ENCODE measurements at places on chromosomes 16 and 17.

DNA sequence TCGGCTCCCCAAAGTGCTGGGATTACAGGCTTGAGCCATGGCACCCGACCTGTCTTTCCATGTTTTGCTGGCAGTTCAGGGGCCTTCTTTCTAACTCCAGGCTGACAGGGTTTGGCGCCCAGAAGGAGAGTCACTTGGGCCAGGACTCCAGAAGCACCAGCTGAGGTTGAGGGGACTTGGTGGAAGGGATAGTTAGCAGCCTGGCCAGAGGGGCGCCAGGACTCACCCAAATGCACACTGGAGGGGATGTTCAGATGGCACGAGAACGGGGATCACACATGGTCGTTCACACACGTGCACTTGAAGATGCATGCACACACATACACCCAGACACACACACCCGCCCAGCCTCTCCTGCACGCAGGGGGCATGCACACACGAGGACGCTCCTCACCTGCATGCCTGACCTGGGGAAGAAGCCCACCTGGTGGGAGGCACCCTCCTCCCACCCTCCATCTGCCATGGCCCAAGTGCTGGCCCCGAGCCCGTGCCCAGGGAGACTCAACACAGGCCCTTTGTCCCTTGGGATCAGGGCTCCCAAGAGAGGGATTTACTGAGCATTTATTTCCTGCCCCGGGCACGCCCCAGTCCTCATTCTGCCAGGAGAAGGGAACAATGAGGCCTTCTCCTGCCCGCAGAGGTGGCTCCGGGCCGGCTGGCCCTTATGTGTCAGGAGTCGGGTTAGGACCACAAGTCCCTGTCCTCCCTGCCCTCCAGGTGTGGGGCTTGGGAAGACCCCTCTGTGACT lies 2.3 kb upstream of the PRSS21 start:
- no peak for DNase-seq

DNA sequence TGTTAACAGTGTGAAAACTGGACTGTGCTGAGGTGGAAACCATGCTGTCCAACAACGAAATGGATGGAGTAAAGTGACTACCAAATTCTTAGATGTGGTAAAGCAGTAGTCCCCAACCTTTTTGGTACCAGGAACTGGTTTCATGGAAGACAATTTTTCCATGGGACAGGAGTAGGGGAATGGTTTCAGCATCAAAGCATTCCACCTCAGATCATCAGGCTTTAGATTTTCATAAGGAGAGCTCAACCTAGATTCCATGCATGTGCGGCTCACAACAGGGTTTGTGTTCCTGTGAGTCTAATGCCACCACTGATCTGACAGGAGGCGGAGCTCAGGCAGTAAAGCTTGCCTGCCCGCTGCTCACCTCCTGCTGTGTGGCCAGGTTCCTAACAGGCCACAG lies 11.5 kb downstream of the SLX4 start:
- DNase-seq, result no peak

GRCh38 chr16:11793840-11794239 lies 3.2 kb downstream of the ZC3H7A start:
- no peak for DNase-seq

DNA sequence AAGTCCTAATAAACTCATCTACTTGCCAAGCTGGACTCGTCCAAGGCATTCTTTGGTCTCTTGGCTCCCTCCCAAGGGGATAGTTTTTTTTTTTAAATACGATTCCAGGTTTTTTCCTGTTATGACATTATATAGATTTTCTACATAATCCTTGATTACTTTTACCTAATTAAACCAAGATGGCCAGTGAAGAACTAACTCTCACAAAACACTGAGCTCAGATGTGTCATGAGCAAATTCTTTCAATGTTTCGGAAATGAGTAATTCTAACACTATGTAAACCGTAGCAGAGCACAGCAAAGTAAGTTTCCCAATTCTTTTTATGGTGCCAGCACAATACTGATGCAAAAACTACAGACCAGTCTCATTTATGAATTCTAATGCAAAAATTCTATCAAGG lies 1.8 kb downstream of the ZNF23 start:
- no peak for DNase-seq

- no peak for DNase-seq
Measured at GRCh38 chr17:72404872-72405271, 284.1 kb downstream of the SOX9 start.

- no peak for DNase-seq
Measured at GRCh38 chr17:83182620-83183101, 103.3 kb downstream of the METRNL start.

DNA sequence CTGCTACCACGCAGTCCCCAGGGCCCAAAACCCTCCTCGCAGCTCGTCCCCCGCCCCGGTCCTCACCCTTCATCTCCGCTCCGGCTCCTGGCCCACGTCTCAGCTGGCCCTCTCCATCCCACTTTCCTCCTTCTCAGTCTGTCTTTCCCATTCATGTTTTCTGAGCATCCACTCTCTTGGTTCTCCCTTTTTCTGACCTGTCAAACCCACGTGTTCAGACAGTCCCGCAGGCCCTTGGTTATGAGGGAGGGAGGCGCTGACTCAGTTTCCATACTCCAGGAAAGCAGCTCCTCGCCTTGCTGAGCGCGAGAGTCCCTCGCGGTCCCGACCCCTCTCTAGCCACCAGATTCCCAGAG lies 392 bp upstream of the HID1 start:
- DNase-seq, result no peak

Measured in HT-29 (cell line).